A172 (cell line): ENCODE measurements at places on chromosomes 6 and 20. TPM values are rescaled to one million over a fixed set of nuclear protein-coding genes. Genes with fewer than 3 reads are reported as not detected.
A peak's percentile ranks its signal among the peaks of the same experiment; 100 is the strongest.

The CRIP3 gene
- total RNA-seq = not detected in 2 replicates

DNA sequence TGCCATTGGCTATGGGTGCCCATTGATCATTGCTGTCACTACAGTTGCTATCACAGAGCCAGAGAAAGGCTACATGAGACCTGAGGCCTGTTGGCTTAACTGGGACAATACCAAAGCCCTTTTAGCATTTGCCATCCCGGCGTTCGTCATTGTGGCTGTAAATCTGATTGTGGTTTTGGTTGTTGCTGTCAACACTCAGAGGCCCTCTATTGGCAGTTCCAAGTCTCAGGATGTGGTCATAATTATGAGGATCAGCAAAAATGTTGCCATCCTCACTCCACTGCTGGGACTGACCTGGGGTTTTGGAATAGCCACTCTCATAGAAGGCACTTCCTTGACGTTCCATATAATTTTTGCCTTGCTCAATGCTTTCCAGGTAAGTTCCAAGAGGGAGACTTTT, 16.4 kb downstream of the ADGRF4 start:
- DNase-seq = peak; percentile 35

DNA sequence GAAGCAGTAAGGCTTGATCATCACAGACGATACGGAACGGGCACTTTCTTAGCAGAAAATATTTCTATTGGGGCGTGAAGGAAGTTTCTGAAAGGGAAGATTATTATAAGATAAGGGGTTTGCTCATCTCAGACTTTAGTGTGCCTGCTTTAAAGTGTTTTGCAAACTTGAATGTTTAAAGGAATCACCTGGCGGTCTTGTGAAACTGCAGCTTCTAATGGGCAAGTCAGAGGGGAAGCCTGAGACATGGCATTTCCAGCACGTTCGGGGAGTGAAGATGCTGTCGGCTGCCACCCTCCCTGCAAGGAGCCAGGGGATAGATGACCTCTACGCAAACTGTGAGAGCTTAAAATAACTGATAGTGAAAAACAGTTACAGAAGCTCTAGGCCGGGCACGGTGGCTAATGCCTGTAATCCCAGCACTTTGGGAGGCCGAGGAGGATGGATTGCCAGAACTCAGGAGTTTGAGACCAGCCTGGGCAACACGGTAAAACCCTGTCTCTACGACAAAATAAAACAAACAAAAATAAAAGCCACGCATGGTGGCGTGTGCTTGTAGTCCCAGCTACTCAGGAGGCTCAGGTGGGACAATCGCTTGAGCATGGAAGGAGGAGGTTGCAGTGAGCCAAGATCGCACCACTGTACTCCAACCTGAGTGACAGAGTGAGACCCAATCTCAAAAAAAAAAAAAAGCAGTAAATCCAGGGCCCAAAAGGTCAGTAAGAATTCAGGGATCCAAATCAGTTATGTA, 2.3 kb upstream of the KIF16B start:
- DNase-seq = no peak

DNA sequence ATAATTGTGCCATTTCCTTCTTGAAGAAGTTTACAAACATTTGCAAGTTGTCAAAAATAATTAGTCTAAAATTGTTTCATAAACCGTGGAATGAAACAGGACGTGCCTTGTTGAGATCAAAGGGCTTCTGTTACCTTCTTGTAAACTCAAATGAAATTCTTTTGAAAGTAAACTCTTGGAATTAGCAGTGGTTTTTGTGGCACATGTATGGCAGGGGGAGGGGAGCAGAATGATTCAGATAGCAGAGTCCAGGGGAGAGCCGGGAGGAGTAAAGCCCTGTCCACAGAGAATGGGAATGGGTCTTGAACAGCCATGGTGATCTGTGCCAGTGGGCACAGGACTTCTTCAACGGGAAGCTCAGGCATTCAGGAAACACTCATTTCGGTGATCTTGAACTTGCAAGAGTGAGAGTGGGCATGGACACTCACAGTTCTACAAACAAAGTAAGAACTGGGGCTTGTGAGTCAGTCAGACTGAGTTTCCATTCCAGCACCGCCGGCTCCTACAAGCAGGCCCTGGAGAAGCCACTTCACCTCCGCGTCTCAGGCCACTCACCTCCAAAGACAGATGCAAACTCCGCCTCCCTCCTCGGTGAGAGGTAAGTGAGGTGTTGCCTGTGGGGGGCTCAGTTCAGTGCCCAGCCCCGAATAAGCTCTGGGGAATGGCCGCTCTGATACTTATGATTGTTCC, 143.1 kb downstream of the CDH26 start:
- no peak for DNase-seq

- DNase-seq = no peak
Observed at GRCh38 chr20:58953050-58953449, 28.0 kb upstream of the NELFCD start.
